Hepatic stellate cell (primary cell): ENCODE measurements at places on chromosomes 13 and 19.

- DNase-seq, result peak; percentile 9
Measured at GRCh38 chr13:29676535-29676934, 81.0 kb upstream of the SLC7A1 start.

DNA sequence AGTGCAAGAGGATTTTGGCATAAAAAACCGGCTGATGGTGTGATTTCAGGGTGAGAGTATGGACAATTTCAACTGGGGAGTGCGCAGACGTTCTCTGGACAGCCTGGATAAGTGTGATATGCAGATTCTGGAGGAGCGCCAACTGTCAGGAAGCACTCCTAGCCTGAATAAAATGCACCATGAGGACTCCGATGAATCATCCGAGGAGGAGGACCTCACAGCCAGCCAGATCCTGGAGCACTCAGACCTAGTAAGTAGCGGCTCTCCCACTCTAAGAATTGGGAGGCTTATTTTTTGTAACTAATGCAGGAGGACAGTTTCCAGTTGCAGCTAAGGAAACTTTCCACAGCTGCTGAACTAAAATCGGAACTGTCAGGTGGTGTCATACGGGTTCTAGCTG lies 53.6 kb downstream of the ZAR1L start:
- peak; percentile 70 for DNase-seq

DNA sequence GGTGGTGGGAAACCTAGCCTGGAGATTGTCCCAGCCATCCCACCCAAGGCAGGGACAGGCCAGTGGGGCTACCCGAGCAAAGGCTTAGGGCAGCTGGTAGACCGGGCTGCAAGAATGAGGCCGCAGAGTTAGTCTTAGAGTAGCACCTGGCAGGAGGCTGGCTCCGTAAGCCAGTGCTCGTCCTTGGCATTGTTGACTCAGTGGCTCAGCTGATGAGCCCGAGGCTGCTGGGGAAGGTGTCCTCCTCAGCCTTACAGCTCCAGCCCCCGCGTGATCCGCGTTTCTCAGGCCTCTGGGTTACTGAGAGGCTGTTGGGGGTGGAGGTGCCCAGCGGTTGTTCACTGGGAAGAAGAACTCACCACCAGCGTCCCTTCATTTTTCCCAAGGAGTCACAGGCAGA lies 24.7 kb downstream of the PPP1R37 start:
- DNase-seq, result no peak

DNA sequence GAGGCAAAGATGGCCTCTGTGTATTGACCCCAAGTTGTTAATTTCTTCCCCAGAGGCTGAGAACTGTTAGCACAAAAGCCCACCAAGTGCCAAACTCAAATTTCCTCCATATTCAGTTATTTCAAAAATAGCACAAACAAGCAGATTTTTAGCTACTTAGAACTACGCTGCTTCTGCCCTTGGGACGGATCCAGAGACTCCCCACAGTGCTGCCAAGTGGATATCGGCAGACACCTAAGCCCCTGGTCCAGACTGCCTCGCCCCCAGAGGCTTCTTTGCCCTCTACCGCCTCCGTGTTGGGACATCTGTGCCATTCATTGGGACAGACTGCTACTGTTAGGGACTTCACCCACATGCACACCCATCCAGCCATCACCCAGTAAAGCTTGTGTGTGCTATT lies 188.3 kb downstream of the POSTN start:
- no peak for DNase-seq

- DNase-seq, result no peak
Measured at GRCh38 chr13:112710855-112711527, 21.2 kb downstream of the ATP11A start.

- peak; percentile 34 for DNase-seq
Measured at GRCh38 chr19:44142059-44142433, 692 bp downstream of the ZNF234 start.

DNA sequence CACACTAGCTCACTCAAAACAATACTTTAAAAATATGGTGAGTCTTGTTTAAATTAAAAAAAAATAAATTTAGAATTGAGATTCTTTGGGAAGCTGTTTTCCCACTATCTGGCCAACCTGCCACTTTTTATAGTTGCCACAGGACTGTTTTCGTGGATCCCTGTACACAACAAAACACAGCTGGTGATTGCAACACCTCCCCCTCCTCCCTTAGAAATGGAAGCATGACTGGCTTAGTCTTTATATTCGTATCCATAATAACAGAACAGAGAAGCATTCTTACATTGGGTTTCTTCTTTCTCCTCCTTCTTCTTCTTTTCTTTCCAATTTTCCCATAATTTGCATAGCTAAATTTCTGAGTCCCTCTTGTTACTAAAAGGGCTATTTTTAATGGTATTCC lies 79.5 kb upstream of the GJB6 start:
- no peak for DNase-seq

DNA sequence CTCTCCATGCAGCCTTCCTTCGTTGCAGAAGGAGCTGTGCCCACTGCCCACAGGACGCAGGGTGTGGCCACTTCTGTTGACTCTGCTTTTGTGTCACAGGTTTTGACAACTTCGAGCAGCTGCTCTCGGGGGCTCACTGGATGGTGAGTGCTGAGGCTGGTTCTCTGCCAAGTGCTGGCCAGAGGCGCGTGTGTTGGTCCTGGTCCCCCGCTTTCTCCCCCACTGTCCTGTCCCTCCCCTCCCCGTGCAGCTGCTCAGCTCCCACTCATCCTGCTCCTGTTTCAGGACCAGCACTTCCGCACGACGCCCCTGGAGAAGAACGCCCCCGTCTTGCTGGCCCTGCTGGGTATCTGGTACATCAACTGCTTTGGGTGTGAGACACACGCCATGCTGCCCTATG lies 10.6 kb upstream of the PDCD2L start:
- DNase-seq, result no peak

- DNase-seq, result no peak
Measured at GRCh38 chr13:97342136-97342535, 91.8 kb upstream of the RAP2A start.

DNA sequence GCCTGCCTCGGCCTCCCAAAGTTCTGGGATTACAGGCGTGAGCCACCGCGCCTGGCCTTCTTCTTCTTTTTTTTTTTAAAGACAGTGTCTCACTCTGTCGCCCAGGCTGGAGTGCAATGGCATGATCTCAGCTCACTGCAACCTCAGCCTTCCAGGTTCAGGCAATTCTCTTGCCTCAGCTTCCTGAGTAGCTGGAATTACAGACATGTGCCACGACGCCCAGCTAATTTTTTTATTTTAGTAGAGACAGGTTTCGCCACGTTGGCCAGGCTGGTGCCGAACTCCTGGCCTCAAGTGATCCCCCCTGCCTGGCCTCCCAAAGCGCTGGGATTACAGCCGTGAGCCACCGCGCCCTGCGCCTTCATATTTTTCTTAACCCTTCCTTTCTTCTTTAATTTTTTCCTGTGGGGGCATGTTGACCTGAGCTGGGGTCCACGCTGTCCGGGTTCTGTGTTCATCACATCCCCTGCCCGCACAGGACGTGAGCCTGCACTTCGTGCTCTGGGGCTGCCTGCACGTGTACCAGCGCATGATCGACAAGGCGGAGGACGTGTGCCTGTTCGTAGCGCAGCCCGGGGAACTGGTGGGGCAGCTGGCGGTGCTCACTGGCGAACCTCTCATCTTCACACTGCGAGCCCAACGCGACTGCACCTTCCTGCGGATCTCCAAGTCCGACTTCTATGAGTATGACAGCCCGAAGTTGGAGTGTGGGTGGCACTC lies 14.1 kb downstream of the PNPLA6 start:
- DNase-seq, result no peak

- DNase-seq, result no peak
Measured at GRCh38 chr19:19540715-19541515, 2.9 kb downstream of the CILP2 start.

DNA sequence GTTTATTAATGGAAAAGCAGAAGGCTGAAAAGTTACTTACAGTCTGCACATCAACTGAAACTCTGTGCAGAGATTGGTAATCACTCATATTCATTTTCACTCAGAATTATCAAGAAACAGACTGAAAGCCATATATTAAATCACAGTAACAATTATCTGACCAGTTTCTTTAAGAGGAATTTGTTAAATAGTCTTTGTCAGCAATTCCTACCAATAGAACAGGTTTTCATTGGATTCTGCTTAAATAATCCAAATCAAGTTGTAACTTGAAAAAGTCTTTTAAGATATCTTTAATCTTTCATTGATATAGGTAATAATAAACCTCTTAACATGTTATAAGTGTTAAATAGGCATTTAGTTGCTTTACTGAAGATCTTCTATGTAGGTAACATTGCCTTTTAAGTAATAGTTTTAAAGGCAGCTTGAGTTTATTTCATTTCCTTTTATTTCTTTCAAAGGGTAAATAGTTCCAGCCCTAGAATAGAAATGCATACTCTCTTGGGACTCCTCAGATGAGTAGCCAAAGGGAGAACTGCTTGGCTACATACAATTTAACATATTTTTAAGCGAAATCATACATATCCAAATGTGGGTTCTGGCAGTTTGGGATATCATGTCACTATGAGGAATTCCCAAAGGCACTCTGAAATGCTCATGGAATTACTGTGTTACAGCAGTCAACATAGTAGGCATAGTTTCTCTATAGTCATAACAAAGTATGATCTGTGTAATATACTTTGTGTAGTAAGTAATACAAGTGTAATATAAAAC lies 326.0 kb upstream of the SPRY2 start:
- DNase-seq, result no peak

GRCh38 chr19:54387991-54388801 lies 23.5 kb upstream of the LAIR1 start:
- DNase-seq, result no peak

DNA sequence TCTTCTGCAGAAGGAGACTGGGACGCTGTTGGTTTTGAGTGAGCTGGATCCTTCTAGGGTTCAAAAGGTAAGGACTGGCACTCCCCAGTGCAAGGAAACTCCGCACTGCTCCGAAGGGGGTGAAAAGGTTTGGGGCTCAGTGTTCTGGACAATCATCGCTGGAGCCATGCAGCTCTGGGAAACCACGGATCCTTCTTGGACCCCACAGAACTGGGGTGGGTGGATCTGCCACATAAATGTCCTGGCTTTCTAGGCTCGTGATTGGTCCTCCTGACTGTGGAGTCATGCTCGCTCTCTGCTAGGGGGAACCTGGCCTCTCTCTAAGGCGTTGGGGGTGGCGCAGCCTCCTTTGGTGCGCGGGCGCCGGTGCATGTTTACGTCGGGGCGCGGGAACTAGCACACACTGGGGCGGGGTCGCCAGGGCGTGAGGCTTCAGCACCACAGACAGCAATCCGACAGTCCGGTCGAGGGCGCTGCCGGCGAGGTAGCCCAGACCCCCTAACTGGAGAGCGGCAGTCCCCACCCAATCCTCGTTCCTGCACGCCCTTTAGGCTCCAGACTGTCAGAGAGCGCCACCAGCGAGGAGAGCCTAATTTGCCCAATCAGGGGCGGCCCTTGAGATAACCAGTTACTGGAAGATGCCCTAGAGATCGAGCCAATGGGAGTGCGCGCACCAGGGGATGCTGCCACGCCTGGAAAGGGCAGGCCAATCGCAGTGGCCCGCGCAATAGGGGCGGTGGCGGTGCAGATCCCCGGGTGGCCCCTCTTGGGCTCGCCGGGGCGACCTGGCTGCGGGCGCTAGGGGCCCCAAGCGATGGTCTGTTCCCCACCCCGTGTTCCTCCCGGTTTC lies 913 bp upstream of the ELAVL3 start:
- peak; percentile 96 for DNase-seq

DNA sequence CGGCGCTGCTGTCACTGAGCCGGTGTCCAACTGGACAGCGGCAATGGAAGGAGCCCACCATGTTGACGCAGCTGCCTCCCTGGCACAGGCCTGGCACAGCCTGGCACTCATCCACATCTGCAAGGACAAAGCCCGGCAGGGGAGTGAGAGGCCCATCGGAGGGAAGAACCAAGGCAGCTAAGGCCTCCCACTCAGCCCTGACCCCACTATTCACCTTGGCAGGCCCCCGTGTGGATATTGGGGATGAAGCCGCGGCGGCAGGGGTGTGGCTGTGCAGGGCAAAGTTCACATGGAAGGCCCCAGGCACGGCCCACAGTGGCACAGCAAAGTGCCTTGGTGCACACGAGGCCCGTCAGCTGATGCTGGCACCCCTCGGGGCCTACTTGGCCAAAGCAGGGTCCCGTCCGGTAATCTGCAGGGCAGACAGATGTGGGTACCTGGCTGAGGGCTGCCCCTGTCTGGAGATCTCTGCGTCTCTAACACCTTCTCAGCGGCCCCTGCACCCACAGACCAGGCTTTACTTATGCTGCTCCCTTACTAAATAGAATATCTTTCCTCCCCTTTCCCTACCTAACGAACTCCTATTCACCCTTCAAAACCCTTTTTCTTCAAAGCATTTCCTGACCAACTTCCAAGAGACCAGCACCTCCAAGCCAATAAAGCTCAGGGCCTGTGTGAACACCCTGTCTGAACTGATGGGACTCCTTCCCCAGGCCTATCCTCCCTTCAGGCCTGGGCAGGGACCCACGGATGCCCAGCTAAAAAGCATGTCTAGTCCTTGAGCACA lies 7.5 kb downstream of the FBN3 start:
- DNase-seq, result no peak

DNA sequence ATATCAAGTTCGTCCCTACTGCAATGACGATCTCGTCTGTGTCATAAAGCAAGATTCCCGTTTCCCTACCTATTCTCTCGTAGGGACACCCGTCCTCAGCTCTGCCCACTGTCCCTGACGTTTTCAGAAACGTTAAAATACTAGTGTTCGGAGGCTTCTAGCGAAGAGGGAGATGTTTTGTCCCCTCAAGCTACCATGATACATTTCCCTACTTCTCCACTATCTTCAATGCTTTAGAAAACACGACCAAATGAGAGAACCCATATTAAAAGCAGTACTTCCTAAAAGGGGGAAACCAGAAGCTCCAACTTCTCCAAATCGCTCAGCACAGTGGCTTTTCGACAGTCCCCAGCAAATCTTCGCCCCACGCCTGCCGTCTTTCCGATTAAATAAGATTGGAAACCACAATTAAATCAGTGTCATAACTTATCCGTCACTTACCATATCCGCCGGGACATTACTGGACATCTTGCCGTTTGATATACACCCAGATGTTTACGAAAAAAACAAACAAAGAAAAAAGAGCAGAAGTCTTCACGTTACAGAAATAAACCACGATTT lies 1.3 kb downstream of the UBL3 start:
- DNase-seq, result no peak

DNA sequence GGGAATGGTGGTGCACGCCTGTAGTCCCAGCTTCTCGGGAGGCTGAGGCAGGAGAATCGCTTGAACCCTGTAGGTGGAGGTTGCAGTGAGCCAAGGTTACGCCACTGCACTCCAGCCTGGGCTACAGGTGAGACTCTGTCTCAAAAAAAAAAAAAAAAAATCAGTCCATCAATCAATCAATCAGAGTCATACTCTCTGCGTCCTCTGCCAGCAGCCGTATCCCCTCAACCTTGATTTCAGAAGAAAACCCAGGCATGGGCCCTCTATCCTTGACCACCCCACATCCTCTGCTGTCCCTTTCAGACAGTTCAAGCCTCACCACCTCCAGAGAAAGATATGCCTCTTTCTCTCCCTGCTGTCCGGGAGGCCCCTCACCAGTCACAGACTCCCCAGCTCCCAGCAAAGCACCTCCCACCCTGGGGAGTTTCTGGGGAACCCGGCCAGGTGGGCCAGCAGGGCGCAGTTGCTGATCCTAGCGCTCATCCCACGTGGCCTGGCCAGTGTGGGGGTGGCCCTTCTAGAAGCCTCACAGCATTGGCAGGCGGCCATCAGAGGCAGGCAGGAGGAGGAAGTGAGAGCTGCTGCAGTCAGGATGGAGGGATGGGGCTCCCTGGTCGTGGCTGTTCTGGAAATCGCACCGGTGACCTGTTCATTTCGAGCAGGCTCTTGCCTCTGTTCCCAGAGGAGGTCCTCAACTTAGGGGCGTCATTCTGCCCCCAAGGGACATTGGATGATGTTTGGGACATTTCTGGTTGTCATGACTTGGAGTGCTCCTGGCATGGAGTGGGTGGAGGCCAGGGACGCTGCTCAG lies 10.2 kb upstream of the JSRP1 start:
- DNase-seq, result peak; percentile 85

- no peak for DNase-seq
Measured at GRCh38 chr13:60152904-60153303, 10.8 kb downstream of the DIAPH3 start.
